ENCODE measurements at places on chromosomes 12 and 14.

DNA sequence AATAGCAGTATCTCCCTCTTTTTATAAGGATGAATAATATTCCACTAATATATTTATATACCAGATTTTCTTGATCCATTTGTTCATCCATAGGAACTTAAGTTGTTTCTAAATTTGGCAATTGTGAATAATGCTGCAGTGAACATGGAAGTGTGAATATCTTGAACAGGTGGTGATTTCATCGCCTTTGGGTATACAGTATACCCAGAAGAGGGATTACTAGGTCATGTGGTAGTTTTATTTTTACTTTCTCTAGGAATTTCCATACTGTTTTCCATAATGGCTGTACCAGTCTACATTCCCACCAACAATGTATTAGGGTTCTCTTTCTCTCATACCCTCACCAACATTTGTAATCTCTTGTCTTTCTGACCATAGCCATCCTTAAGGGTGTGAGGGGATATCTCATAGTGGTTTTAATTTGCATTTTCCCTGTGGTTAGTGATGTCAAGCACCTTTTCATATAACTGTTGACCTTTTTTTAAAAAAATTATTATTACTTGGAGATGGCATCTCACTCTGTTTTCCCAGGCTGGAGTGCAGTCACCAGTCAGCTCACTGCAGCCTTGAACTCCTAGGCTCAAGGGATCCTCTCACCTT lies 20.5 kb downstream of the PPHLN1 start:
- DNase-seq: no peak

- DNase-seq: no peak
These were observed 148.7 kb upstream of the KRR1 start for GRCh38 chr12:75660107-75660530.

DNA sequence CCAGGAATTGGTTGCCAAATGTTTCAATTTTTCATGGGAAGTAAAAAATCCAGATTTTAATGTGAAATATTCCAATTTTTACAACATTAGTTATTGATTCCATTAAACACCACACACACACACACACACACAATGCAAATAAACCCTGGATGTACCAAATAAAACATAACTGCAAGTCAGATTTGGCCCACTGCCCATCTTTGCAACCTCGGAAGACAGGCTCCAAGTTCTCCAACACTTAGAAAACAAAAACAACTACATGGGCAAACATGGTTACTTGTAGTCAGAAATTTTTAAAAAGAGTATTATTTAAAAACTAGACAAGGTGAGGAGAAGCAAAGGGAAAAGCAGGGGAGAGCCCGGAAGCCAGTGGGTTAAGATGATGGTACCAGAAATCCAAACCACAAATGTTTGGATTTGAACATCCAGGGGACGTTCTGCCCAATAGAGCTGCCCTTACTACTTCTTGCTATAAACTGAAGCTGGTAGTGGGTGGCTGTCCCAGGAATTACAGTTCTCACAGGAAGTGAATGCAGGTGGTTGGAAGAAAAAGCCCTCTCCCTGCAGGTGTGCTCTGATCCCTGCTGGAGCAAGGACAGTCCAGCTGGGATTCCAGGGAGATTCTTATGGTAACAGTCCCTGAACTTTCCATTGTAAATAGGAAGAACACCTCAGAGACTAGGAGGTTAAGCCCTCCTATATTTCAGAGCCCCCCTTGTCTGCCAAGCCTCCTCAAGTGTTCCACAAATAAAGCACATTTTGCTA lies 111.7 kb downstream of the SLC25A21 start:
- peak; percentile 75 for DNase-seq

- DNase-seq: peak; percentile 19
These were observed 23.0 kb downstream of the GLT8D2 start for GRCh38 chr12:104026841-104027599.

GRCh38 chr12:2645460-2645859 lies 149.3 kb upstream of the FKBP4 start:
- DNase-seq: no peak

DNA sequence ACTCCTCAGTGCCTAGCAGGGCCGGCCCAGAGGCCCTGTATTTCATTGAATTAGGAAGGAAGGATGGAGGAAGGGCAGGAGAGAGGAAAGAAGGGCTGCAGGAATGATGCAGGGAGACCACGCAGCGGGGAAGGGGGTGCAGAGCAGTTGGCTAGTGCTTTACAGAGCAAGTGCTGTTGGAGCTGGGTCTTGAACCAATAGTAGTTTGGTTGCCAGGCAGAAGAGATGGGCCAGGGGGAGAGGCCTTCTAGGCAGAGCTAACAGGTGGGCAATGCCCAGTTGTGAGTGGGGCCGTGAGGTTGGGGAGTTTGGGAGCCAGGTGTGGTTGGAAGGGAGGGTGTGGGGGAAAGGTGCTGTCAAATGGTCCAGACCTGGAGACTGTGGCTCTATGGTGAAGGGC lies 39.1 kb upstream of the SRSF5 start:
- no peak for DNase-seq

DNA sequence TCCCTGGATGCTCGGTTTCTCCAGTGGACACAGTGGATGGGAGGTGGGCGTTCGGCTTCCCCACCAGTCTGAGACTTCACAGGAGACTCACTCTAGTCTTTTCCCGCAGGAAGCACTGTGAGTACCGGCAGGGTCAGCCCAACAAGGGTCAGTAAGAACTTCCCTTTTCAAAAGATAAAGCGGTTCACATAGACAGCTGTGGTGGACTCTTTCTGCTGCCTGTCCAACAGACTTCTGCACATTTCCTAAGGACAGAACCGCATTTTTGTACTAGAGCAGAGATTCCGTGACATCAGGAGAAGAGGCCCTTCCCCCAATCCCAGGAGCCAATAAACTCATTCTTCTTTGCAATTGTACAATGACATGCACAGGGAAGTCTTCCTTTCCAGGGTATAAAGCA lies 10.4 kb downstream of the LTBR start:
- no peak for DNase-seq

Data from NCI-H69 (cell line).